Central memory CD8-positive, alpha-beta T cell (primary cell): ENCODE measurements at places on chromosomes 4 and X.

GRCh38 chrX:153448556-153449367, 2.9 kb upstream of the TREX2 start:
- DNase-seq, result no peak

GRCh38 chr4:21898101-21898500, 50.5 kb downstream of the KCNIP4 start:
- no peak for DNase-seq

- no peak for DNase-seq
Observed at GRCh38 chrX:155615938-155616337, 3.2 kb upstream of the TMLHE start.

GRCh38 chr4:10117359-10118047, 904 bp upstream of the WDR1 start:
- no peak for DNase-seq

- DNase-seq, result no peak
Observed at GRCh38 chr4:100306018-100306417, 115.8 kb upstream of the DDIT4L start.

DNA sequence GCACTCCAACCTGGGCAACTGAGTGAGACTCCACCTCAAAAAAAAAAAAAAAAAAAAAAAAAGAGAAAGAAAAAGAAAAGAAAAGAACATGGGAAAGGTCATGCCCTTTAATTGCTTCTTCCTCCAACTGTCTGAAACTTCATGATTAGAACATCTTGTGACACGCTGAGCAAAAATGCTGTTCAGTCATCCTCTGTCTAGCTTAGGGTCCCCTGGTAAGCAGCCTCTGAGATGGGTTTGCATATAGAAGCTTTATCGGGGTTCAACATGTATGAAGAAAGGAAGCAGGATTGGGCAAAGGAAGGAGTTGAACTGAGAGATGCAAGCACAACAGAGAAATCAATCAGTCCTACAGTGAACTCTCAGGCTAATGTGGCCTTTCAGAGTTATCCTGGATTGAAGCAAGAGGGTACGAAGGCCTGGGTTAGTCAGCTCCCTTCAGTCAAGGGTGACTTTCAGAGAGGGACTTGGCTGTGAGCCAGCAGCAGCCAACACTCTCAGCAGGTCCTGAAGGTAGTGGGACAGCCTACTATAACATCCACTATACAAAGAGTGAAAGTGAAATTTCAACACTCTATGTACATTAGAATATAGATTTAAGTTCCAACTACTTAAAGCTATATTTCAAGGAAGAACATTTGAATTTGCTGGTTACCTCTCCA, 11.4 kb downstream of the MAOB start:
- DNase-seq, result no peak

- no peak for DNase-seq
Observed at GRCh38 chr4:56055027-56055977, 106.6 kb downstream of the CEP135 start.

DNA sequence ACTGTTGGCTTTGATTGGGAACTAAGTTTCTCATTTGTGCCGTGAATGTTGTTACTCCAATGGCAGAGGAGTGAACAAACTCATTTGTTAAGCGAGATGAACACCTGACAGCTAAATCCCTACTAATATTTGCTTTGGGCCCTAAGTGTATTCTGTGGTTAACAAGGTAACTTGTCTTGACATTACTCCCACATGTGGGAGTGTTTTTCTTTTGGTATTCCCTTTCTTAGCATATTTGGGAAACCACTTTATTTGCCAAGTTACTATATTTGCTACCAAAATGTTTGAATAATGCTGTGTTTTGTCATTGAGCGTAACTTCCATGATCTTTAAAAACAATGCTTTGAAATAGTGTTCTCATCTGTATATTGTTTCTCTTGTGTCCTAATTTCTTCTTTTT, 82.5 kb downstream of the ARHGAP10 start:
- no peak for DNase-seq
